ENCODE measurements at places on chromosomes 11 and 22. TPM values are rescaled to one million over a fixed set of nuclear protein-coding genes. Genes with fewer than 3 reads are reported as not detected.

Gene APOBEC3F
- polyA plus RNA-seq: 20.5 TPM

Gene TSGA10IP
- not detected for polyA plus RNA-seq

Gene TUBA8
- 1.6 TPM for polyA plus RNA-seq

Gene NELL1
- not detected for polyA plus RNA-seq

Gene GNG3
- 0.36 TPM for polyA plus RNA-seq

Data from CD8-positive, alpha-beta memory T cell (primary cell).